ENCODE measurements at places on chromosomes 2 and 18.

GRCh38 chr2:20107776-20108175, 56.3 kb upstream of the LAPTM4A start:
- DNase-seq, result no peak

- DNase-seq, result no peak
Observed at GRCh38 chr18:55647331-55647730, 59.3 kb upstream of the TCF4 start.

- no peak for DNase-seq
Observed at GRCh38 chr2:207258263-207258991, 92.7 kb upstream of the KLF7 start.

- DNase-seq, result no peak
Observed at GRCh38 chr2:239312081-239312511, 88.7 kb downstream of the HDAC4 start.

GRCh38 chr2:24935145-24935544, 15.1 kb upstream of the ADCY3 start:
- no peak for DNase-seq

- DNase-seq, result no peak
Observed at GRCh38 chr2:160352500-160352899, 141.1 kb downstream of the RBMS1 start.

DNA sequence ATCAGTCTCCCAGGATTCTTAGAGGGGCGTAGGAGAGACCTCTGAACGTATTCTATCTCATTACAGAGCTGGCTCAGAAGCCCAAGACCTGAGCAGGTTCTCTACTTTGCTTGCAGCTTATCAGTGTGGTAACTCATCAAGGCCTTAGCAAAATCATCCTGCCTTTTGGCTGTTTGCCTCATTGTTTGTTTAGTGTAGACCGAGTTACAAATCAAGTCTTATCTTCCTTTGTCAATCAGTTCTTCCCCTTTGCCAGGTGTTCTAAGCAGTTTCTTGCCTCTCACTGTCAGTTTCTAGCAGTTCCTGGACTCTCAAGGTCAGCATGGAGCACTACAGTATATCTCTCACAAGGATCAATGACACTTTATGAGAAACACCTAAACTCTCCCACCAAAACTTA, 30.9 kb upstream of the NAB1 start:
- DNase-seq, result no peak

- DNase-seq, result no peak
Observed at GRCh38 chr2:160207804-160208654, 8.0 kb upstream of the ITGB6 start.

GRCh38 chr18:21703241-21703820, 1.2 kb downstream of the ABHD3 start:
- DNase-seq, result no peak

- DNase-seq, result peak; percentile 79
Observed at GRCh38 chr2:10375570-10376281, 72.4 kb downstream of the ODC1 start.

DNA sequence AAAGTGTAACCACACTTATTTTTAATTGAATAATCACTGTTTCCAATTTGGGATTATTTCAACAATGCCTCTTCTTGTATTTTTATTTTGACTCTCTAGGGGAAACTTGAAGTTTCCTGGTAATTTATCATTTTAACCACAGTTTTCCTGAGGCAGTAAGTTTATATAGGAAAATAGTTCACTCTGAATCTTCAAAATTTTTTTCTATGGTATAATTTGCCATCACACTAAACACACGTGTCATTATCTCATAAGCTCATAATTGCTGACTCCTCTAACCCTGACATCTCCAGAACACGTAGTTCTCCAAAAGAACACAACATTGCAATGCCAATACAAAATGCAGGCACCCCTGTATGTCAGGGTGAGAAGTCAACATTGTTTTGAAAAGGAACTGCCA, 102.2 kb upstream of the FZD7 start:
- DNase-seq, result no peak

DNA sequence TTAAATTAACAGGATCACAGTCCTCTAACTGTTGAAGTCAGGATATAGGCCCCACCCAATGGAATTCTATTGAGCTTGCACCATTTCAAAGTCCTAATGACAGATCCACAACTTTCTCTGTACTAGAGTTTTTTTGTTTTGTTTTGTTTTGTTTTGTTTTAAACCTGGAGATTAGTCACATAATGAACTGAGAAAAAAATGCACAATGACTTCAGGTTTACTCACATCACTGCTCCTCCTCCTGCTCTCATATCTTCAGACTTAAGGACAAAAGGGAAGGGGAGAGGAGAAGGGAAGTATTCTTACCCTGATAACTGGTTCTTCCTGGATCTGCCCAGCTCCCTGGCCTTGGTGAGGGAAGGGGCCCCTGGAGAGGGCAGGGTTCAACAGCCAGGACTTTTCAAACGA, 208.2 kb upstream of the EPHA4 start:
- DNase-seq, result no peak

DNA sequence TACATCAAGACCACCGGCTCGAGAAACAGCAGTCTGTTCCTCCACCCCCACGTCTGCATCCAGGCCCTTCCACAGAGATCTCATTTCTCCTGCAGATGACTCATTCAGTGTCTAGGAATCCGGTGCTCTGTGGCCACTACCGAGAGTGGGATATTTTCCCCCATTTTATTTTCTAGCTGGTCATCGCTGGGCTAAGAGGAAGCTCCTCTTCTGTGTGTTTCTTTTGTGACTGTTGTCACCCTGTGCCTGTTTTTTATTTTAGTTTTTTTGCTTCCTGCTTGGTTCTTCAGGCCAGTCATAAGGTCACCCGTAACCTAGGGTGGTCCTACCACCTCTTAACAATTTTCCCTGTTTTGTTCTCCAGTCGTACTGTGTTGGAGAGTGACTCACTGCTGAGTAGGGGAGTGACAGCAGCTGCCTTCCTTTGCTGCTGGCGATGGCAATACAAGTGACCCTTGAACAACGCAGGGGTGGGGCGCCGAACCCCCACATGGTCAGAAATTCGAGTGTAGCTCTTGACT, 6.7 kb downstream of the RAMP1 start:
- no peak for DNase-seq

- no peak for DNase-seq
Observed at GRCh38 chr2:50401772-50402653, 629.9 kb downstream of the NRXN1 start.

DNA sequence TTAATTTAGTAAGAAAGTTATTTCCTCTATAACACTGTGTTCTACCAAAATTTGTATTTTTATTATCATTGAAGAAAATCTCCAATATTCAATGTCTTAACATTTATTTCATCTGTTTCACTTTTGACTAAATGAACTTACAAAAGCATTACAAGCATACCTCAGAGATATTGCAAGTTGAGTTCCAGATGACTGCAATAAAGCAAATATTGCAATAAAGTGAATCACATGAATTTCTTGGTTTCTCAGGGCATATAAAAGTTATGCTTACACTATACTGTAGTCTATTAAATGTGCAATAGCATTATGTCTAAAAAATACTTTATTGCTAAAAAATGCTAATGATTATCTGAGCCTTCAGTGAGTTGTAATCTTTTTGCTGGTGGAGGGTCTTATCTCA, 78.3 kb downstream of the TTC32 start:
- DNase-seq, result no peak

All from naive B cell (primary cell).